ENCODE measurements at places on chromosomes 12 and 14.

- no peak for DNase-seq
Measured at GRCh38 chr12:132426349-132427173, 63.4 kb upstream of the FBRSL1 start.

DNA sequence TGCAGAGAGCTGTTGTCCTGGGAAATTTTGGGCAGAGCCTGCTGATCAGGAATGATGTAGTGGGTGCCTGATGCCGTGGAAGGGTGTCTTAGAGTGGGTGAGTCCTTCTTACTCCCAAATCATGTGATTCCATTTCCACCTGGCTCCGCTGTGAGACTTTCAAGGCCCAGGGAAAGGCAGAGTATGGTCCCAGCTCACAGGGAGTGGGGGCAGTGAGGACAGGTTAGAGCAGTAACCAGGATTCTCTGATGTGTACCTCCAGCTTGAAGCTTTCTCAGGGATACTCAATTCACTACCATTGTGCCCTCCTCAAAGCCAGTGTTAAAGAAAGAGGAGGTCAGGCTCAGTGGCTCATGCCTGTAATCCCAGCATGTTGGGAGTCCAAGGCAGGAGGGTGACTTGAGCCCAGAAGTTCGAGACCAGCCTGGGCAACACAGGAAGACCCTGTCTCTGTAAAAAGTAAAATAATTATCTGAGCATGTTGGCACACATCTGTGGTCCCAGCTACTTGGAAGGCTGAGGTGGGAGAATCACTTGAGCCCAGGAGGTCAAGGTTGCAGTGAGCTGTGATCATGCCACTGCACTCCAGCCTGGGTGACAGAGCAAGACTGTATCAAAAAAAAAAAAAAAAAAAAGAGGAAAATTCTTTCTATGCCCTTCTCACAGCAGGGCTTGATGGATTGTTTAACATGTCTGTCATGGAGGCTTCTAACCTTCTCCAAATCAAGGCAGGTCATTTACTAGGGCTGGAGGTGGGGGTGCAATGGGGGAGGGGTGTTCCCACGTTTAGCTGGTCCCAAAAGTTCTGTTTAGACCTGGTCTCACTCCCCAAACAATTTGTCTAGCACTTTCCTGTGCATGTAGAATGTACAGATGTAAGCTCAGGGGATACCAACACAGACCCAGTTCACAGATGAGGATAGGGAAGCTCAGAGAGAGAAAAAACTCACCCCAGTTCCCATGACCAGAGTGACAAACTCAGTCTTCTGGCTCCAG lies 12.5 kb upstream of the IQSEC3 start:
- DNase-seq = no peak

GRCh38 chr12:84950971-84951546 lies 38.5 kb upstream of the SLC6A15 start:
- no peak for DNase-seq

DNA sequence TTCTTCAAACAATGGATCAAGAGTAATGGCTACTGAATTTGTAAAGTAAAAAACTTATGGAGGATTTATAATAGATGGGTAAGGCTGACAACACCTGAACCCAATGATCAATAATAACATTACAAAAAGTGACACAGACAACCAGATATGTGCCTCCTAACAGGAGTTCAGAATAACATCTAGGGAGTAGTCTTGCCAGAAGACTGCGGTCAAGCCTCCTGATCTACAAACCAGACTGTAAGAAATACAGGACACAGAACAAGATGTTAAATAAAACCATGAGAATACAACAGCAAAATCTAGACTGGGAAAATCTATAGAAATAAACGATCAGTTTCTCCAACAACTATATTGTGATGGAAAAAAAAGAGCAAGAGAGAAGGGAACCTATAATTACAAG lies 262.6 kb upstream of the TMTC1 start:
- DNase-seq = no peak

DNA sequence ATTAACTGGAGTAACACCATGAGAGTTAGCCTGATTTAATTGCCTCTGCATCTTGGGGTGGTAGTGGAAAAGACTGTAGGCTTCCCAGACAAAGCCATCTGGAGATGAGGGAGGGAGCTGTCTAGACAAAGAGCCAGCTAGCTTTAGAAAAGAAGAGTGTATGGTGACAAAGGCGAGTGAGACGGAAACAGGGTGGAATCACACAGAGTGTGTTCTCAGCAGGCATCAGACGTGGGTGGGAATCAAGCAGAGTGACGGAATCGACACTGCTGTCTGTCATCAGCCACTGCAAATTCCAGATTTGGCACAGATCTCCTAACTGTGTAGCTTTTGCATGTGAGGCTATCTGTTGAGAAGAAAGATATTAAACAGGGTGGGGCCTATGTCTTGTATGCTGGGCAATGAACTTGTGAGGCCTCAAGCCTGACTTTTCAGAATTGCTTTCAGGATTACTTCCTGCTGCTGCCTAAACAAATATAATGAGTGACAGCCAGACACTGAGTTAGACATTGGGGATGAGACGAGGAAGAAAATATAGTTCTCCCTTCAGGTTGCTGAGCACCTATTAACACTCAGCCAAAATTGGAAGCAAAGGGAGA lies 236.5 kb upstream of the GRIP1 start:
- no peak for DNase-seq

DNA sequence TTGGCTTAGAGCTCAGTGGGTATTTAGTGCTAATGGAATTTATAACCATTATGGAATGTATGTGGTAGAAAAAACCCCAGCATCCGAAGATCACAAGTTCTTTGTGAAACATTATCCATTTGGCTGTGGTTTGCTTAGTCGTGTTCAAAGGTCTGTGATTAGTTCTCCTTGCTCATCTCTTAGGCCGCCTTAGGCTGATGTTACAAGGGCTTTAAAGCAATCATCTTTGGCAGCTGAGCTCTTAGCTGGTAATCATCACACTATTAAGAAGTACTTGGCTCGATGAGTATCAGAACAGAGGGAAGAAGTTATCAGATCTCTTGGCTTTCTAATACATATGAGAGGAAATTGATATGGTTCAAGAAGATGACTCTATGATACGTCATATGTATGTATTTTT lies 124.1 kb upstream of the E2F7 start:
- no peak for DNase-seq

DNA sequence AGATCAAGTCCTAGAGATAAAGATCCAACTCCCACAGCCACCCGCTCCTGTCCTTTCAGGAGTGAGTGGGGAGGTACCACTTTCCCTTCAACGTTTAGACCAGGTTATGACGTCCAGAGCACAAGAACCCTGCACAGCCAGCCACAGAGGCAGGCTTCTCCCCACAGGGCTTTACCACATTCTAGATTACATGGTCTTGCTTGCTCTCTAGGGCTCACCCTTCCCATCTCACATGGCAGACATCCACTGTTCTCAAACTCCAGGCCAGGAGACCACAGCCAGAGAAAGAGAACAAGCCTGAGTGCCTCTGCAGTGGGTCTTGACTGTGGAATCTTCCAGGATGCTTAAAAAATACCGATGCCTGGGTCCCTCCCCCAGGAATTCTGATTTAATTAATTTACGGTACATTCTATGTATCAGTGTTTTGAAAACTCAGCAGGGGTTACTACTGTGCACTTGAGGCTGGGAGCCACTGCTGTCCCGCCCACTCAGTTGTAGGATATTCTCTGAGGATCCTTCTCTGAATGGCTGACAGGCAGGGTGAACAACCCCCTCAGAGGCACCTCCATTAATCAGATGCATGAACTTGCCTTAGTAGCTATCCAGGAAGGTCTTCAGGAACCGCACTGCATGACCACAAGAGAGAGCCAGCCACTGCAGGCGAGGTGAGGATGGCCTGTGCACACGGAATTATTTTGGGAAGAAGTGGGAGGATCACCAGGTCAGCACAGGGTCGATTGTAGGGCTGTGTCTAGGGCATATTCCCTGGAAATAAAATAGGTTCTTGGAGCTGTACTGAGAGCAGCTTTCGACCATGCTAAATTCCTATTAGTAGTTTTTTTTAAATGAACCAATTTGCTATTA lies 21.5 kb upstream of the SOCS2 start:
- no peak for DNase-seq

DNA sequence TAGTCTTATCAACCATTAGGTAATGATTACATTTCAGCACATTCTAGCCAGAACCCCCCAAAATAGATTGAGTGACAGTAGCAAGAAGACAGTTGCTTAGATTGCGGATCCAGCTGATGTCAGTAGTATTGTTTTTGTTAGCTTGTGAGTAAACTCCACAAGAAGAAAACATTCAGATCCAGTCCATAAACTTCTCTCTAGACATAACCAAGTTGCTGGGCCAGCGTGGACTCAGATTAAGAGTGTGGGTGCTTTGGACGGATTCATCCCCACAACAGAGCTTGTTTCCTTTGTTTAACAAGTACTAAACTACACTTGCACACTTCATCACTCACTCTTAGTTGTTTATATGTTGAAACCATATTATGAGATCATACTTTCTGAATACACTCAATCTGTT lies 293.4 kb downstream of the NPAS3 start:
- DNase-seq = no peak

DNA sequence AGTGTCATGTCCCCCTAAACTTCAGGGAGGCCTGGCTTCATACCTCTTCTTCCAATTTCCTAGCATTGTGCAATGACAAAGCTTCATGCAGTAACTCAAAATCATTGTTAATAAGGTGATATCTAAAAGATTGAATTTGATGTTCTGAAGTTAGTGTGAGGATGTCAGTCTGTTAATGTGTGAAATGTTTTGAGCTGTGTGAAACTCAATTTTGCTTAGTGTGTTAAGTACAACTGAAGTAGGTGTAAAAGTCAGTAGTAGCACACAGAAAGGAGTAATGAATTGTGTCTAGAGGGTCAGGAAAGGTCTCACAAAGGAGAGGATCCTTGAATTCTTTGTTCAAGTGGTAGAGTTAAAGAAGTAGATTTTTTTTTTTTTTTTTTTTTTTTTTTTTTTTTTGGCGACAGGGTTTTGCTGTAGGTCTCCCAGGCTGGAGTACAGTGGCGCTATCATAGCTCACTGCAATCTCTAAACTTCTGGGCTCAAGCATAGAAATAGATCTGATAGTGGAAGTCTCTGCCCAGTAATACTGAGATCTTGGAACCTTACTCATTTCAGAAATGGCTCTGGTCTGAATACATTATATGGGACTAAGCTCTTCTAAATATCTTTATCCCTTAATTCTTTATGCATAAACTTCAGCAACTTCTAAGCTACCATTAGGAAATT lies 63.9 kb downstream of the FUT8 start:
- no peak for DNase-seq

- DNase-seq = no peak
Measured at GRCh38 chr12:27818401-27818918, 38.4 kb upstream of the MANSC4 start.

GRCh38 chr12:17206553-17206952 lies 600.6 kb upstream of the LMO3 start:
- no peak for DNase-seq

- no peak for DNase-seq
Measured at GRCh38 chr14:24908592-24909236, 141.2 kb downstream of the STXBP6 start.

DNA sequence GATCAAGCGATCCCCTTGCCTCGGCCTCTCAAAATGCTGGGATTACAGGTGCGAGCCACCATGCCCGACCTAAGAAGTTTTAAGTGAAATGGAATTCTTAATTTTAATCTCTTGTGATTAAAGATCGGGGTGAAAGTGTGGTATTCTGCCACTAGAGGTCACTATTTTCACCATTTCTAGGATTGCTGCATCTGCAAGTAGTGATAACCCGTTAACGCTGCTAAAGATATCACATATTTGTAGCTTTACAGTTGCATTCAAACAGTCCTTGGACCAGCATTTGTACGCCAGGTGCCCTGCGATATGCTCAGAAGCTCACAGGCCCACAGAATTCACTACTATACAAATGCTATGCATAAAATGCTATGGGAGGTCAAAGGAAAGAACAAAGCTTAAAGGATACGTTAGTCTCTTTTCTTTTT lies 19.3 kb downstream of the CCDC62 start:
- DNase-seq = no peak

GRCh38 chr12:78473136-78473535 lies 391.4 kb upstream of the SYT1 start:
- no peak for DNase-seq

GRCh38 chr12:23540572-23540971 lies 408.9 kb downstream of the SOX5 start:
- DNase-seq = no peak

DNA sequence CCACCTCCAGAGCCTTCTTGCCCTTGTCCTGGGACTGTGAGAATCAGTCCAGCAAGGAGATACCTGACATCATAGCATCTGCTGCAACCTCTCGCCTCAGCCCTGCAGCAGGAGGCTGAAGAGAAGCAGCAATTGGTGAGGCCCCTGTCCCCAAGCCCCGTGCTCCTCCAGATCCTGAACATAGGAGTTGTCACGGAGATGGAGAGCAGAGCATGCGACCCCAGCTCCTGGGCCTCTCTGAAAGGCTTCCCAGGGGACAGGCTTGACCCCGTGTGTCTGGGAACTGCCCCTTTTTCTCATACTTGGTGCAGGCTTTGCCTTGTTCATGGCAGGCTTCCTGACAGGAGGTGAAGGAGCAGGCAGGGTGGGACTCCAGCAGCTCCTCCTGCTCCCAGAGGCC lies 127.7 kb upstream of the PZP start:
- DNase-seq = no peak

GRCh38 chr12:132881818-132882217 lies 5.6 kb downstream of the CHFR start:
- no peak for DNase-seq

DNA sequence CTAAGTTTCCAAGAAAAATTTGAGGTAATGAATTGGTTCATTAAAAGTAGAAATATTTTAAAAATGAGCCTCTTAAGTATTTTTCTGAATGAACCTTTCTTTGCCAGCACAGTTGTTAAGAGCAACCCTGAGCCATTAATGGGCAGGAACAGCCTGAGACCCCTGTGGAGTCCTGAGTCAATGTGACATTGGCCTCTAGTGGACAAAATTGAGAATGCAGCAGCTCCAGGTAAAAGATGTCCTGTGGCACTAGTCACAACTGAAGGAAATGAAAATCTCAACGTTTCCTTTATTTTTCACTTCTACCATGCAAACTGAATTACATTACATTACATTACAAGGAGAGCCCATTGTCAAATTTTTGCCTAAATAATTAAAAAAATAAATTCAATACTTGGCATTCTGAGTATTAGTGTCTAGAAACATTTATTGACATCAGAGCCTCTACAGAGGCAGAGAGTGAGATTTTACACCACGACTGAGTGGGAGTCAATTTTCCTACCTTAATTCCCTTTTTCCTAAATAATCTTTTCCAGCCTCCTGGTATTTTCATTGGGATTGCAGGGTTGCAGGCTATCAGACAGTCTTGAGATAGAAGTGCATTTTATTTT lies 135.7 kb downstream of the PPM1H start:
- no peak for DNase-seq

- no peak for DNase-seq
Measured at GRCh38 chr12:79098530-79098929, 234.0 kb downstream of the SYT1 start.

GRCh38 chr14:104462651-104463630 lies 116.6 kb upstream of the C14orf180 start:
- no peak for DNase-seq

- no peak for DNase-seq
Measured at GRCh38 chr12:50017641-50018040, 7.7 kb downstream of the RACGAP1 start.

Measured in stimulated activated CD8-positive, alpha-beta memory T cell treated with anti-CD3 and anti-CD28 coated beads, Interleukin-7, amount 100 ng/mL, for 1 hour (primary cell).